ENCODE measurements at places on chromosomes 6 and 20.
A peak's percentile ranks its signal among the peaks of the same experiment; 100 is the strongest.

DNA sequence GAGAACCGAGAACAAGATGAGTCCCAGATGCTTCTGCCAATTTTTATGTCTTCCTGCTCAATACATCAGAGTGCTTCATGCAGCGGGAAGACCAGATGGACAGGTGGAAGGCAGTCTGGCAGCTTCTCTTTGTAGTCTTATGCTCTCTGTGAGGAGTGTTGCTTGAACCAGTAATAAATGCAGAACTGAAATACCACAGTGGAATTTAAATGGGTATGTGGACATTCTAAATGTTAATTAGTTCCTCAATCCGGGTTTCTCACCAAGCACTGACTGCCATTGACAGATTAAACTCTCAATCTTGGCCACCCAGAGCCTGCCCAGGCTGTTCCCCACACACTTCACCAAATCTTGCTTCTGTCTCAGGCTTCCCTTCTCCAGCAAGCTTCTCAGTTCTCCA lies 695.5 kb upstream of the CHD6 start:
- DNase-seq = no peak

- DNase-seq = no peak
Observed at GRCh38 chr20:1478566-1478965, 11.9 kb upstream of the NSFL1C start.

GRCh38 chr6:49826743-49827406 lies 39.5 kb downstream of the CRISP1 start:
- no peak for DNase-seq

DNA sequence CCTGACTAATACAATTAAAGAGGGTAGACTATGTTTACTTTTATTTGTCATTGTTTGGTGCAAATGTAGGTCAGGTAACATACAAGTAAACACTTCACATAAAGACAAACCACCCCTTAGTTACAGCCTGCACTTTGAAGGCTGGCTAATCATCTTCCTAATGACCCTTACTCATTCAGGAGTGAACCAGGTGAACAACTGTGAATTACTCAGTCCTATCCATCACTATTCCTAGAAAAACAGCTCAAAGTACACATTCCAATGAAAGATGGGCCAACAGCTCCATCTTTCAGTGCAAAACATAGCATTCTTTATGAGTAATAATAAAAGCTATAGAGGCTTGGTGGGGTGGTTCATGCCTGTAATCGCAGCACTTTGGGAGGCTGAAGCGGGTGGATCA lies 78.2 kb downstream of the FRK start:
- DNase-seq = no peak

DNA sequence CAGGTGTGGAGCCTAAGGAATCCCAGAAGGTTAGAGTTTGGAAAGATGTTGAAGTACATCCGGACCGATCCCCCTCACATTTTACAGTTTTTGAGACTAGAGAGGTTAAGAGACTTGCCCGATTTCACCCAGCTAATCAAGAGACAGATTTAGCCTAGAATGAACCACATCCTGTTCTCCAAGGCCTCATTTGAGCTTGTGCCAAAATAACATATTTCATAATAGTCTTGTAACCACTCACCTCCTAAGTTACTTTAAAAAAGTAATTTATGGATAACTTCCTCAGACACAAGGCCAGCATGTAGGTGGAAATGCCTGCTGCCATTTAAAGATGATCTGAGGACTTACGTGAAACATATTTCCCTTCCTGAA lies 39.8 kb upstream of the ARHGAP18 start:
- no peak for DNase-seq

DNA sequence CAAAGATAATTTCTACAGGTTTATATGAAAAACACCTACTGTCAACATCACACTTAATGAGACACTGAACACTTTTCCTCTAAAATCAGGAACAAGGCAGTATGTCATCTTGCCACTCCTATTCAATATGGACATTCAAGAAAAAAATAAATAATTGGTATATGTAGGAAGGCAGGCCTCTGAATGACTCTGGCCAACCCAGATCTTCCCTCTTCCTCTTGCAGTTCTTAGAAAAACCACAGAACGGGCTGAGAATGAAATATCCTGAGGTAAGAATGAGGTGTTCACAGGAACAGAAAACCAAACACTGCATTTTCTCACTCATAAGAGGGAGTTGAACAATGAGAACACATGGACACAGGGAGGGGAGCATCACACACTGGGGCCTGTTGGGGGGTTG lies 1207.2 kb upstream of the CITED2 start:
- DNase-seq = no peak

DNA sequence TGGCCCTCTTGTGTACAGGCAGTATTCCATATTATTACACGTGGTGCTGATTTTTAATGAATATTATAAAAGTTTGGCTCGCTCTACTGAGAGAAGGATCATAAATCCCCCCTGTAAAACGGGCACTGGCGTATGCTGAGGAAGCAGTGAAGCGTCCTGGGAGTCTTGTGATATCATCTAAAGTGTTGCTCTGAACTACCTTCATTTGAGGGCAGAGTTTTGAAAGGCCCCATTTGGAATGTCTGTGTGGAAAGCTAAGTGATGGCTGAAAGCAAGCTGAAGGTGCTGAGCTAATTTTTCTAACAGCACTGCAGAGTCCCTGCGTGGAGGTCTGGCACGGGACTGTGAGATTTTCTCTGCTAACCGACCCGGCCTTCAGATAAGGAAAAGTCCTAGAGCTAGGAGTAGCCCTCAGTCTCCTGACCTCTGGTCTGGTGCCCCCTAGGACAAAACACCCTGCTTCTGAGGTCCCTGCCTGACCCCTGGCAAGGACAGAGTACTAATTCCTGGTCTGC lies 1.3 kb upstream of the BACH2 start:
- no peak for DNase-seq

DNA sequence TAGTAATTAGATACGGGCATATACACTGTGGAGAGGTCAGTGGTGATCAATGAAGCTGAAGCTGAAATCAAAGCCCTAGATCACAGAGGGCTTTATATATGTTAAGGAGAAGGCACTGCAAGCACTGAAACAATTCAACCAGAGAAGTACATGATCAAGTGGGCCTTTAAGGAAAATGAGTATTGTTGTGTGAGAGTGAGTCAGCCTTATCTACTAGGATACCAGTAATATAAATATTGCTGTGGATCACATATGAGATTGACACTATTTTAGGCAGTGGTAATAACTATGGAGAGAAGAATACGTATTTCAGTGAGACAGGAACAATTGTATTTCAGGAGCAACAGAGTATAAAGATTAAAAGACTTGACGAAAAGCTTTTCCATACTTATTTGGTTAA lies 1172.2 kb upstream of the GJE1 start:
- DNase-seq = no peak

DNA sequence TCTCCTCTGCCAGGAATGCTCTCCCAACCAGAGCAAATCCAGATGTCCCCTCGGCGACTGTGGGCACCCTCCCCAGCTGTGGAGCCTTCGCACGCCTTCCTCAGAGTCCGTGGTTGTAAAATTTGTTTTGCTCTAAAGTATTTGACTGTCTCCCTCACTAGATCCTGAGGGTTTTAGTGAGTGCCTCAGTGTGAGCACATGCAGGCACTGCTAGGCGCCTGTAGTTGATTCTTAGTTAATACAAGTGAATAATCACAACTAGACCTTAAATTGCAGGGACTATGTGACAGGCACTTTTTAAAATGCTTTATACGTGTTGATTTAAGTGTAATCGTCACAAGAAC lies 680 bp upstream of the MTCH1 start:
- DNase-seq = no peak

DNA sequence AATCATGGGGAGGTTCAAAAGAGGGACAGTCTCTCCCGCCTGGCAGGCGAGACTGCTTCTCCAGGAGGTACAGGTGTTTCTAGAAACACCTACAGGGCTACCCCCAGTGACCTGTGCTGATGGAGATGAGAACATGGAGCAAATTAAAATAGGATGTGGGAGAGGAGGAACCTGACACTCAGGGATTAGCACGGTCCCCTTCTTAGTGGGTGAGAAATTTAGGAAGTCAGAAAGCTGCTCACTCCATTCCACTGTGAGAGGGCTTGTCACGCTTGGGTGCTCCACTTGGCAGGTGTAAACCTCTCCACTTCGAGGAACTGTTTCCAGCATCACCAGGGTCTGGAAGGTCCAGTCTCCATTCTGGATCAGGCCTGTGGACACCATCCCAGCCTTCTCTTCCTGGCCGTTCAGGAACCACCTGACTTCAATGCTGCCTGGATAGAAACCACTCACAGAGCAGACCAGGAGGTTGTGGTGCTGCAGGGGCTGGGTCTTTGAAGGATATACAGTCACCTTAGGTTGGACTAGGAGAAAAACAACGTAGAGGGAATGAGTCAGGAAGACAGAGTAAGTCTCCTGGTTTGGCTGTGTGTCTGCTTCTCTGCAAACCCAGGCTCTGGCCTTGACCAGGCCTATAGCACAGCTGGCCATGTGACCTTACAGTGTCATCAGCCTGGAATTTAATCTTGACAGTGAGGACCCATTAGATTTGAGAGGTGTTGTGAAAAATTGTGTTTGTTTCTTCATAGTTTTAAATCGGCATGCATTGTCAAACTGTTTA lies 8.1 kb downstream of the HLA-DRB1 start:
- DNase-seq = no peak

GRCh38 chr6:89723046-89723445 lies 84.5 kb upstream of the LYRM2 start:
- DNase-seq = no peak

GRCh38 chr6:20647585-20647984 lies 113.3 kb downstream of the CDKAL1 start:
- DNase-seq = no peak

DNA sequence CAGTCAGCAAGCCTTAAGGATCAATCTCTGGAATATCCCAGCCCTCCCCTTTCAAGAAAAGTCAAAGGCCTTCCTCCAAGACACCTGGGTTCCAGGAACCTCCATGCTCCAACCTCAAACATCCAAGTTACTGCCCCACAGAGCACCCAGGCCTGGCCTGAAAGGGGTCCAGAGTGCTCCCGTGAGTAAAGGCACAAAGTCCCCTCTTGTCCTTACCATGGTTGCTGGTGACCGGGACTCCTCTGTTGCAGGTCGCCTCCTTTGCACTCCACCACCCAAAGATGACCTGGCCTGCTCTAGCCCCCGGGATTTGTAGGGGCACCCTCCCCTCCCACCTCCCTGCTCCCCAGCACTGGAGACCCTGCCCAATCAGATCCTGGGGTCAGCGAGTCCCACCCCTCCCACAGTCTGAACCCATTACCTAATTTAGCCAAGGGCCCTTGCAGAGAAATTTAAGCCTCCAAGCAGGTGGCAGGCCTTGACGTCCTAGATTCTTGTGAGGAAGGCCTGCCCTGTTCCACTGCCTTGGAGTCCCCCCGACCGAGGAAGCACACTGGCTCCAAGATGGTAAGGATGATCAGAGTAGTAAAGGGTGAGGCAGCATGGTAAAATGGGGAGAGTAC lies at the start of gene TNNC2:
Gene TNNC2 (minus strand): TSS at position 283 of the 623 bp plus-strand sequence. CDS start 64 bp downstream, at position 219.
- DNase-seq = no peak

GRCh38 chr20:64091770-64092169 lies 7.6 kb upstream of the LKAAEAR1 start:
- DNase-seq = no peak

GRCh38 chr6:12270551-12271230 lies 19.5 kb upstream of the EDN1 start:
- DNase-seq = no peak

DNA sequence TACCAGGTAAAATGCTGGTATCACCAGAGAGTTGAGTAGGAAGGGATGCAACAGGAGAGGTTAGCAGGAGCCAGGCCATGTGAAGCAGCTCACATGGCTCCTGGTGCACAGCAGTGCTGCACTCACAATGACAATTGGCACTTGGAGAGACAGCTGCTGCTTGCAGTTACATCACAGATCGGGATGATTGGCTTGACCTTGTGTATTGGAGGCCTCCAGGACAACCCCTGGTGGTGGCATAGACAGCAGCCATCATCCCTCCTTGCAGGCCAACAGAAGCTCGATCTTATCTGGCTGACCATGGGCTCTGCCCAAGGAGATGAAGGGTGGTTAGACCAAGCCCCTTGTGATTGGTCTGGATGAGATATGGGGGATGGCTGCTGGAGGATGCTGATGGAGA lies 73.0 kb downstream of the EYA2 start:
- DNase-seq = peak; percentile 54

- no peak for DNase-seq
Observed at GRCh38 chr6:96162711-96163120, 146.9 kb downstream of the FUT9 start.

- no peak for DNase-seq
Observed at GRCh38 chr20:4169360-4170190, 154.2 kb upstream of the RNF24 start.

DNA sequence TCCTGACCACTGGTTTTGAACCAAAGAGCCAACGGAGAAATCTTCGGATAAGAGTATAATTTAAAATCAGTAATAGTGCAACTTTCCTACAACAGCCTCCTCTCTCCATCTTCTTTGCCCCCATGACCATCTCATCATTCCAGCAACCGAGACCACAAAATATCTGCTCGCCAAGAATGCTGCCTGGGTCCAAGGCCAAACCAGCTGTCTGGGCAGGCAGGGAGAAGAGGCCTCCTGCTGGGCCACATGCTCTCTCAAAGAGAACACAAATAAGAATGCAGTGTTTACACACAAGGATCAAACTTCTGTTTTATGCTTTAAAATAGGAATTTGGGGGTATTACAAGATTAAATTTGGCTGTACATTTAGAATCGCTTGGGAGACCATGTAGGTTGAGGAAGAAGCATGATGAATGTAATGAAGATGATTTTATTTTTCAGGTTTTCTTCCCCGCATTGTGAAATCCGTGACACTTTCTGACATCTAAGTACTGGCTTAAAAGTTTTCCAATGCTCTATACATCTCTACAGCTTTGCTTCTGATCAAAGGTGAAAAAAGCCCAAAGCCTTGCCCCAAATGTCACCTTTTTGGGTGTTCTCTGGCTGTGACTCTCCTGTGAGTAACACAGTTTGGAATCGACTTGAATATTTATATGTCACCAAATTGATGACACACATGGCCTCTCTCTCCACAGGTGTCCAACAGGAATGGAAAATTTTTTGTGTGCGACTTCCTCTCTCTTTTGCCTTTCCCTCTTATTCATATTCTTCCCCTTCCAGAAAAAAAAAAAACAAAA lies 79.4 kb upstream of the PROKR2 start:
- DNase-seq = no peak

GRCh38 chr6:156779206-156780094 lies 2.3 kb downstream of the ARID1B start:
- DNase-seq = peak; percentile 19

- no peak for DNase-seq
Observed at GRCh38 chr6:75349262-75349984, 64.8 kb upstream of the TMEM30A start.

DNA sequence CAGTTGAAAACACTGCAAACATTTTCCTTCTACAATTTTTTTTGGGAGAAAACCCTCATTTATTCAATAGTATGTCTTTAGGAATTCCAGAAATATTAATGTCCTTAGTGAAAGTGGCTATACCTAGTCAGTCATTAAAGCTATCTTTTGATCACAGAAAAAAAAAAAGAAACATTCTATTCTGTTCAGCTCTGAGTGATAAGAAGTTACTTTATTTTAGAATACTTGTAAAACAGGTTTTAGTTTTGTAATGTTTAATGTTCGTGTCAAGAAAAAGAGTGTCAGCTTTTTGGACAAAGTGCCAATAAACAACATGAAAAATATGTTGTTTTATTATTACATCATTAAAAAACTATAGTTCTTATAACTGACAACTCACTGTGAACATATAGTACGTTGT lies 240.4 kb downstream of the OGFRL1 start:
- no peak for DNase-seq
